ENCODE measurements at places on chromosomes 4 and X.

GRCh38 chr4:17055788-17056187 lies 157.3 kb upstream of the LDB2 start:
- no peak for DNase-seq

- no peak for DNase-seq
These were observed 417.7 kb downstream of the AR start for GRCh38 chrX:67961516-67961915.

DNA sequence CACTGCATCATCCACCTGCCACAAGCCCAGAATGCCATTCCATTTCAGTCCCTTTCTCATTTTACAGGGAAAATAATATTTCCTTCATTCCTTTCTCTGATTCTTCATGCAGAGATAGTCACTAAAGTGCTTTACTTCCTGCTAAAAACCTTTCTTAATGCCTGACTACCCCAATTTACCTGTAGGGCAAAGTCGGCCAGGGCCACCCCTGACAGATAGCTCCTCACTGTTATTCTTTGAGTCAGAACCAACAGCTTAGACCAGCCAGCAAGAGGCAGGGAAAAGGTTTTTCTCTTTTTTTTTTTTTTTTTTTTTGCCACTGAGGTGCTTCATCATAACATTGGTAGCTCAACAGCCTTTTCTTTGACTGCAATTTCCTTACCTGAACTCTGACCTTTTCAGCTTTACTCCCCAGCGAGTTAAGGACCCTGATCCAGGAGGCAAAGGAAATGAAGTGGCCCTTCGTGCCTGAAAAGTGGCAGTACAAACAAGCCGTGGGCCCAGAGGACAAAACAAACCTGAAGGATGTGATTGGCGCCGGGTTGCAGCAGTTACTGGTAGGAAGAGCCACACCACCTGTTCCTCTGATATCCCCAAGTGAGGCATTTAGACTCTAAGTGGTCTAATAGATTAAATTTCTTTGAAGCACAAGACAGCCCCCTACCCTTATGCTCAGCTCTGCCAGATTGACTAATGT lies 85.0 kb downstream of the ALPK1 start:
- DNase-seq: no peak

- DNase-seq: no peak
These were observed 37.3 kb upstream of the MYOZ2 start for GRCh38 chr4:119098306-119098705.

DNA sequence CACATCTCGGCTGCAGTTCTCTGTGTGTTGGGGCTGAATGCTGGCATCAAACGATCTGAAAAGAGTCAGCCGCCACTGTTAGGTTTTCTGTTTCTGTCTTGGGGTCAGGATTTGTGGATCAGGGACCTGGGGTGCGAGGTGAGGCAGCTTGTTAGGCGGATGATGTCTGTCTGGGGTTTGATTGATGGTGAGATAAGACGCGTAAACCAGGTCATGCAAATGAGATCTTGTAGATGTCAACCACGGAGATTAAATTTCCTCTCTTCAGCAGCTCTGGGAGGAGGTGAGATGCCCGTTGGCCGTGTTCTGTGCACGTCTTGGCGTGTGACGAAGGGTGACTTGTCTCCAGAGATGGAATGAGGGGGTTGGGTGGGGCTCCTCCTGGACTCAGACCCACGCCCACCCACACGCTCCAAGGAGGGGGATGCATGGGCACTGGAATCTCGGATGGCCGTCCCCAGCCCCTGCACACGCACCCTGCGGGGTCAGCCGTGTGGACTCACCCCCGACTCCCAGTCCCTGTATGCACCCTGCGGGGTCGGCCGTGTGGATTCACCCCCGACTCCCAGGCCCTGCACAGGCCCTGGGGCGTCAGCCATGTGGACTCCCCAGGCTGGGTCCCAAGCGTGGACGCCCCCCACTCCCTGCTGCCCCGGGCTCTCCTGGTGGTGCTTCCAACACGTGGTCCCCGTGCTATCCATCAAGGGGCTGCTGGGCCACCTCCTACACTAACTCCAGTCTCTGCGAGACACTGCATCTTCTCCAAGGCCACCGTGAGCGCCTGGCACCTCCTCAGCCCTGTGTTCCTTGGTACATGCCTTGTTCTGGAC lies 16.0 kb upstream of the UVSSA start:
- peak; percentile 30 for DNase-seq

- no peak for DNase-seq
These were observed 17.9 kb downstream of the ASMTL start for GRCh38 chrX:1434871-1435240.

- DNase-seq: no peak
These were observed 573 bp downstream of the HTR2C start for GRCh38 chrX:114584375-114584943.

- no peak for DNase-seq
These were observed 53.1 kb upstream of the C4orf50 start for GRCh38 chr4:6071191-6071958.

- DNase-seq: no peak
These were observed 96.0 kb upstream of the RAB40AL start for GRCh38 chrX:102840871-102841705.

- DNase-seq: no peak
These were observed 17.2 kb downstream of the BTK start for GRCh38 chrX:101368800-101369199.

- no peak for DNase-seq
These were observed 62.6 kb upstream of the KLHL13 start for GRCh38 chrX:118179161-118179560.

All from stimulated activated naive CD4-positive, alpha-beta T cell (primary cell).